Right atrium auricular region (tissue), 2 donors: ENCODE measurements at places on chromosomes 2 and 18.

GRCh38 chr2:238635647-238636051 is 208.9 kb downstream of the ASB1 start:
- DNase-seq: no peak

- no peak for DNase-seq
Observed at GRCh38 chr2:172480301-172481218, 53.2 kb downstream of the ITGA6 start.

GRCh38 chr18:8609659-8610458 is 622 bp downstream of the RAB12 start:
- no peak for DNase-seq

- DNase-seq: no peak
Observed at GRCh38 chr2:222903234-222904220, 42.7 kb downstream of the ACSL3 start.

- DNase-seq: no peak
Observed at GRCh38 chr2:111148225-111148873, 27.6 kb downstream of the BCL2L11 start.

DNA sequence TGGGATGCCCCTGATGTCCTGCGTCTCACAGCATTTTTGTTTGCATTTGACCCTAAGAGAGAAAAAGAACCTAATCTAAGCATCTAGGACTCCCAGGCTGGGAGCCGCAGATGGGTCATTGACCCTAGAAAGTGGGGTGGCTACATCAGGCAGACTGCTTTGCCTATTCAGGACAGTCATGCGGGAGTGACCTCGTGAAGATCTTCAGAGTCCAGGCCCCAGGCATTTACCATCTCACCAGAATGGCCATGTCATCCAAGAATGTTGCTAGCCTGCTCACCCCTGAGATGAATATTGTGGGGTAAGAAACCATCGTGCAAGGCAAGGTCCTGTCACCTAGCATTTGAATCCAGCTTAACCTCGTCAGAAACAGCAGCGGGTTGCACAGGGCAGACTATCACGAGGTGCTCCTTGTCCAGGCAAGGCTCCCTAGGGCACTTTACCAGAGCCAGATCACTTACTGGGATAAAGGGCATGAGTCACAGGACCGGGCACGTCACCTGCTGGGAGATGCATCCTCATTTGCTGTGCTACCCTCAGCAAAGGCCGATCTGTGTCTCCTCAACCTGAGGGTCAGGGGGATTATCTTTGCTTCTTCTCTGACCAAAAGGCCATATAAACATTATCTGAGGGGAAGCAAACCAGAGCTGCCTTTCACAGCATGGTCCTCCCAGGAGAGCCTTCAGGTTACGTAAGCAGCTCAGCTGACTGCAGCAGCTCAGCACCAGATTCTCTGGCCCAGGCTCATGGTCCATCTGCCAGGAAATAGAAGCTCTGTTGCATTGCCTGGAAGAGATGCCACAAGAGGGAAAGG is 162.3 kb downstream of the ACKR3 start:
- DNase-seq: peak; percentile 87

DNA sequence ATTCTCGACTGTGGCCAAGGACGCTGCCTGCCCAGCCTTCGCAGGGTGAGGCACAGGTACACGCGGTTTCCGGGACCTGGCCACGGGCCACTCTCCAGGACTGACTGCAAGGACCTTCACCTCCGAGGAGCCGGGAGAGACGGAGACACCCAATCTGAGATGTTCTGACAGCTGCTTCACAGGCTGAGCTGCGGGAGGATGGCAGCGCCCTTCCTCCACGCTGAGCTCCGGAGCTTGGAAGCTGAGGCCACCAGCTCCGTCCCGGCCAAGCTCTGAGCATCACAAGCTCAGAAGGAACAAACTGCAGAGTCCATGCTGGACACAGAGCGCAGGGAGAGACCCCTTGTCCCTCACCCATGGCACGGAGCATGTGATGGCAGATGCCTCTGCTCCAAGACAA is 71.1 kb upstream of the CTDP1 start:
- DNase-seq: no peak

- DNase-seq: no peak
Observed at GRCh38 chr18:56615738-56616520, 22.5 kb downstream of the TXNL1 start.

DNA sequence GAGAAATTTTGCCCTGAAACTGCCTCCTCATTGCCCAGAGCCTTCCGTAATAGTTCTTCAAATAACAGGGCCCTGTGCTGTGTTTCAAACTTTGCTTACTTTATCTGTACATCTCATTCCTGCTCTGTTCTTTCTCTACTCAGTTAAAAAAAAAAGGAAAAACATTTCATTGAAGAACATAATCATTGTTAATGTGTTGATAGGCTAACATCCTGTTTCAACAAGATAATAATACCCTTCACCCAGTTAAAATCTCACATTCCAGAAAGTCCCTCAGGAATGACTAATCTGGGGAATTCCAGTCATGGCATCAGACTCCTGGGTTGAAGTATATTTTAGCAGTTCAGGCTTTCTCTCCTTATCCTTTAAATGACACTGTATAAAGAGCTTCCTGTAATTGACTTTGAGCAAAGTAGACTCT is 45.6 kb upstream of the ITGAV start:
- DNase-seq: no peak

DNA sequence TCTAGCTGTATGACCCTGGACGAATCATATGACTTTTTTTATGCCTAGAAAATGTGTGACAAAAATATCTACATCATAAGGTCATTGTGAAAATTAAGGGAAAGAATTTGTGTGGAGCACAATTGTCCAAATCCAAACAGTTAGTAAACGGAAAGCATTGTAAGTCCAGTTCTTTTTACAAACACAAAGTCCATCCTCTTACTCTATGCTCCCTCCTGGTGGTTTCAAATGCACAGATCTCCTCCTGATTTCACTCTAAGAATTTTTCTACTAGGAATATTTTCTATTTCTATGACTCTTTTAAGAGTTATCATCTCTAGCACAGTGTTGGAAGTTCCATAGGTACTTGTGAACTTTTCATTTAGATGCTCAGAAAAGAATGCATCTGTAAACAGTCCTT is 125.2 kb upstream of the ARL5A start:
- DNase-seq: no peak

DNA sequence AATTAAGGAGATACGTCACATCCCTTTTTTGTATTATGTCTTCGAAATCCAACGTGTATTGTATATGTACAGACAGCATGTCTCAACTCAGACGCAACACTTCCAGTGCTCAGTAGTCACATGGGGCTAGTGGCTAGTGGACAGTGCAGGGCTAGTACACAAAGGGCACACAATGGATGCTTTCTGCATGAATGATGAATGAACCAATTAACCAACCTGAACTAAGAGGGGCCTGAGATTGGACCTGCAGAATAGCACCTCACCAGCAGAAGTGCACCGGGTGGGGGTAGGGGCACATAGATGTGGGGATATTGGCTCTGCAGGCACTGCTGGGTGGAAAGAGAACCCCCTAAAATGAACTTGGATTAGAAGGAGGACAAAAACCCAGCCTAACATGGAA is 20.7 kb downstream of the ST8SIA5 start:
- no peak for DNase-seq

- no peak for DNase-seq
Observed at GRCh38 chr2:36731941-36732672, 35.6 kb downstream of the VIT start.

- no peak for DNase-seq
Observed at GRCh38 chr18:47915229-47915628, 15.2 kb downstream of the SMAD2 start.

DNA sequence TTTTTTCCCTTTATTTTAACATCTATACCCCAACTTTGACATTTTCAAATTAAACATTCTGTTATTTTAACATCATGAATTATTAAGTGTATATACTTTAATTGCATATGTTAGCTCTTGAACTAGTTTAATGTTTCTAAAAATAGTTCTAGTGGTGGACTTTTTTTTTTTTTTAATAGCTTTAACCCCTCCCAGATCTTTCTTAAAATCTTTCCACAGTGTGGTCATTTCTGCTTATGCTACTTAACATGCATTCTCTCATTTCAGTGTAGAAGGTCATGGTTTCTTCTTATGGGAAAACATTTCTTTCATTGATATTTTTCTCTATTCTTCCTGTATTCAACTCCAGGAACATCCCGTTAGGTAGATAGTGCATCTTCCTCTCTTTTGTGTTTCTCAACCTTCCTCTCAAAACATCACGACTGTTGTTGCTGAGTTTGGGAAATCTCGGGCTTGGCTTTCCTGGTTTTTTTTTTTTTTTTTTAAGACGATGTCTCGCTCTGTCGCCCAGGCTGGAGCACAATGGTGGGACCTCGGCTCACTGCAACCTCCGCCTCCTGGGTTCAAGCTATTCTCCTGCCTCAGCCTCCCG is 849 bp upstream of the TMEM18 start:
- no peak for DNase-seq

DNA sequence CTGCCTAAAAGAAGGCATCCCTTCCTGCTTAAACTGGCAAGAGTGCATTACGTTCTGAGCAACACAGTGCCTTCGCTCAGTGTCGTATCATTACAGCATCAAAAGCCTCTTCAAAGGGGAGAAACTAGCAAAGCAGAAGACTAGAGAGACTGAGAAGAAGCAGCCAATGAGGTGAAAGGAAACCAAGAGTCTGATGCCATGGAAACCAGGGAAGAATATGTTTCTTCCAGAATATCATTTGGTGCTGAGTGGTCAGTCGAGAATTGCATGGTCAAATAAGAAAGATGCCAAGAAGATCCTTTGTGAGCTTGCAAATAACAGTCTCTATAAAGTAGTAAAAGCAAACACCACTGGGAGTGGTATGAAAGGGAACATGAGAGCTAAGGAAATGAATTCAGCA is 312.1 kb upstream of the CHST9 start:
- no peak for DNase-seq

- no peak for DNase-seq
Observed at GRCh38 chr2:187594801-187595200, 40.6 kb upstream of the TFPI start.

- DNase-seq: no peak
Observed at GRCh38 chr2:137957033-137957432, 7.2 kb upstream of the HNMT start.

DNA sequence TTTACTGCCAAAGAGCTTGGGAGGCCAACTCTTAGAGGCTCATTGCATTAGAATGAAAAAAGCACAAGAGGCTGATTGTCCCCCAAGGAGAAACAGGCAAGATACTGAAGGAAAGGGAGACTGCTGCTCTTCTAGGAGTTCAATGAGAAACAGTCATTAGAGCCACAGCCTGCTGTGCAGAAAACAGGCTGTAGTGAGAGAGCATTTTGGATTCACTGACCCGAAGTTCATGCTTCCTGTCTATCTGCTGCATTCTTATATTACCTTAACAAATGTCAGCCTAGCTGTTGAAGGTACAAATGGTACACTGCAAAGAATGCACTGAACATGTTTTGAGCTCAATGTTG is 423.3 kb downstream of the SETBP1 start:
- no peak for DNase-seq

GRCh38 chr2:141068053-141068682 is 1062.6 kb downstream of the LRP1B start:
- no peak for DNase-seq

DNA sequence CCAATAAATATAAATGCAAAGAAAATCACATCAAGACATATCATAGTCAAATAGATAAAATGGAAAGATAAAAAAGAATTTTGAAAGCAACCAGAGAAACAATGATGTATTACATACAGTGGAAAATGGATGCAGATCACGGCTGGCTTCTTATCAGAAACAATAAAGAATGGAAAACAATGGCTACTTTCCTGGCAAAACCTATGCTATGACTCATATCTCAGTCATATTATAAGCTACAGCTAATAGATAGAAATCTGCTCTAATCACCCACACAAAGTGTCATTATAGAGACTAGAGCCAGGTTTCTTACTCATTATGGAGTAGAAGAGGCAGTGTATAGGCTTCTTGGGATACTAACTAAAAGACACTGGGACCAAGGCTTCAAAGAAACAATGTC is 93.5 kb upstream of the TACR1 start:
- DNase-seq: no peak

GRCh38 chr18:53991202-53991601 is 233.3 kb downstream of the MBD2 start:
- no peak for DNase-seq

- DNase-seq: no peak
Observed at GRCh38 chr2:126990605-126991532, 92.2 kb downstream of the TEX51 start.

DNA sequence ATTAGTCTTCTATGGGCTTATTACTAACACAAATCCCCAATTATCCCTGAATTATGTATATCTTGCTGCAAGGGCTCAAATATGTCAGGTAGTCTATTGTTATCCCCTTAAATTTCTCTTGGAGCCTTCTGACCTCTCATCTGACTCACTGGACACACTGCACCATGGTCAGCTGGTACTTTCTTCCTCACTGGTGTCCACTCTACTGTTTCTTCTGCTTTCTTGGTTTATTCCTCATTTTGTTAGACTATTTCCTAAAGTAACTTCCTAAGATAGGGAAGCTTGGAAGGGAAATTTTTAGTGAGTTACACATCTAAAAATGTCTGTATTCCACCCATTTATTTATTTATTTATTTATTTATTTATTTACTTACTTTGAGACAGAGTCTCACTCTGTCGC is 26.5 kb downstream of the WDR35 start:
- DNase-seq: no peak

DNA sequence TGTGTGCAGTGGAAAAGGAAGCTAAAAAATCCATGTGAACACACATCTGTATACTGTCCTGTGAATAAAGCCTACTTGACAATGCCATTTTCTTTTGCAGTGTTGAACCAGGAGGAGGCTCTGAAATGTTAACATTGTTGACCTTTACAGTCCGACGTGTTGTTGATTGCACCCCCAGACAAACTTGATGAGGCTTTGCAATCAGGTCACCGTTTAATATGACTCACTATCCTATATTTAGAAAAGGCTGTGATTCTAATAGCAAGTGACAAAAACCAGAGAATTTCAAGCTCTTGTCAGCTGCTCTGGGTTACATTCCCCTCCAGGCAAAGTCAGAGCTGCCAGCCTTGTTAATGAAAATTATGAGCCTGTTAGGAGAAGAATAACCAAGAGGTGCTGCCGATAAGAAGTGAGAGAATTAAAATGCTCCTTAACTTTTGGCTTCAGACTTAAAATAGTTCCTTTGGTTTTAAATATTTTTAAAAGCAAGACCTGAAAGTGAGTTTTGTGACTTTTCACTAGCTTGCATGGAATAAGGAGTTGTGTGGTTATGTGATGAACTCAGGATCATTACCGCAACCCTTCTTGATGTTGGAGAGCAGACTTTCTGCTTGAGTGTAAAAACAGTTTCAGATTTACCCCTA is 162.1 kb downstream of the QPCT start:
- no peak for DNase-seq

- DNase-seq: no peak
Observed at GRCh38 chr2:101873543-101873942, 118.2 kb upstream of the IL1R2 start.

- no peak for DNase-seq
Observed at GRCh38 chr18:10841203-10841602, 308.2 kb downstream of the PIEZO2 start.

DNA sequence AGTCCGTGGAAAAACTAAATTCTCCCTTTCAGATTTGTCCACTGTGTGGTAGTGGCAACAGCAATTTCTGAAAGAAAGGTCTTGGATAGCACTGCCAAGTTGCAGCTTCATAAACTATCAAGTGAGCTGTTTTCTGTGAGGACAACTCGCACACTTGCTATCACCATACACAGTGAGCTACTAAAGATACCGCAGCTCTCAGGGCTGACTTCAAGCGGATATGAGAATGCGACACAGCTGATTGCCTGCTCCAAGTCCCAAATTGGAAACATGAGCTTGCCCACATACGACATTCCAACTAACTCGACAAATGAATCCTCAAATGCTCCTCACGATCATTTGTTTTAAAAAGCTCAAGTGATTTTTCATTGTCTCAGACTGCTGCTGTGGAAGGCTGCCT is 46.2 kb downstream of the E2F6 start:
- no peak for DNase-seq
